ENCODE measurements at places on chromosomes 1 and 21.
A peak's percentile ranks its signal among the peaks of the same experiment; 100 is the strongest.

DNA sequence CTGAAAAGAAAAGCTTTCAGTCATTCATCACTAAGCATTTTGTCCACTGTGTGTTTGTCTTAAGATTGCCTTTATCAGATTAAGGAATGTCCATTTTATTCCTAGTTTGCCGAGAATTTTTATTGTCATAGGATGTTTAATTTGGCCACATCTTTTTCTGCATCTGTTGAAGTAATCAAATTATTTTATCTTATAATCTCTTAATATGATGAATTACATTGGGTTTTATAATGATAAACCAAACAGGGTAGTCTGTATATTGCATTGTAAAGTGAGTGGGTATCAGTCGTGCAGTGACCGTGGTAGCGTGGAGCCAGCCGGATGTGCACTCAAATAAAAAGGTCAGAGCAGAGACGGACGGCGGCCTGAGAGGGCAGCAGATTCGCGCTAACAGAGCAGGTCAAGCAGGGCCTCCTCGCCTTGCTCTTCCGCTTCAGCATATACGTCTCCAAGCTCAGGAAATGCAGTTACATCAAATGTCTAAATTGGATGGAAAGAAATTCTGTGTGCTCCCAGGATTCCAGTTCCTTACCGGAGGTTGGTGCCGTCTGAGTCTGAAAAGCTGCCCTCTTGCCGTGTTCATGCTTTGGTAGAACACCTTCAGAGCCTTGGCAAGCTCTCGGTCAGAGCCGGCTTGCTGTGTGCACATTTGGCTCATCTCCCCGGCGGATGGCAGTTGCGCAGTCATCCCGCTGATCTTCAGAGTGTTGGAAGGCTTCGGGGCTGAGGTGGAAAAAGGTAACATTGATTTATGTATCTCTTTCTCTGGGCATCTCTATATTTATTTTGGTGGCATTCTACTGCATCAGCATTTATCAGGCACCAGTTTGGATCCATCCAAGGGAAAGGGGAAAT, 51.5 kb downstream of the SCCPDH start:
- no peak for DNase-seq

- DNase-seq, result peak; percentile 55
Observed at GRCh38 chr1:153677718-153678518, 570 bp upstream of the NPR1 start.

GRCh38 chr21:45640001-45640887, 3.3 kb upstream of the PCBP3 start:
- no peak for DNase-seq

DNA sequence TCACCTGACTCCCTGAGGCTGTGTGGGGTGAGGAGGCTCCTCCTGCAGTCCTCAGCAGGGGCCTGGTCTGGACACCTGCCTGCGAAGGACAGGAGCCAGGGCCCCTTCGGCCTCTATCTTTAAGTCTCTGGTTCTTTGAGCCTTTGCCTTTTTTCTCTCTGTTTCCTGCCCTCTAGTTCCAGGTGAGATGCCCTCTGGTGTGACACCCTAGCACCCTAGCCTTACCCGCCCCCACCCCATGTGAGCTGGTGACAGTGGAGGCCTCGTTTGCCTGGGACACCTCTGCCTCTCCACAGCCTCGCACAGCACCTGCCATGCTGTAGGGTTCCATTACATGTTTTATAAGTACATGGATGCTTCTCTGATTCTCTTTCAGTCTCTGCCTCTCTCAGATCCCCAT, 47.3 kb downstream of the DDX20 start:
- no peak for DNase-seq

GRCh38 chr1:23530747-23531561, at the start of gene E2F2:
E2F2 (minus strand) TSS chr1:23531233; CDS start chr1:23530793, 440 bp downstream.
- DNase-seq, result peak; percentile 89

DNA sequence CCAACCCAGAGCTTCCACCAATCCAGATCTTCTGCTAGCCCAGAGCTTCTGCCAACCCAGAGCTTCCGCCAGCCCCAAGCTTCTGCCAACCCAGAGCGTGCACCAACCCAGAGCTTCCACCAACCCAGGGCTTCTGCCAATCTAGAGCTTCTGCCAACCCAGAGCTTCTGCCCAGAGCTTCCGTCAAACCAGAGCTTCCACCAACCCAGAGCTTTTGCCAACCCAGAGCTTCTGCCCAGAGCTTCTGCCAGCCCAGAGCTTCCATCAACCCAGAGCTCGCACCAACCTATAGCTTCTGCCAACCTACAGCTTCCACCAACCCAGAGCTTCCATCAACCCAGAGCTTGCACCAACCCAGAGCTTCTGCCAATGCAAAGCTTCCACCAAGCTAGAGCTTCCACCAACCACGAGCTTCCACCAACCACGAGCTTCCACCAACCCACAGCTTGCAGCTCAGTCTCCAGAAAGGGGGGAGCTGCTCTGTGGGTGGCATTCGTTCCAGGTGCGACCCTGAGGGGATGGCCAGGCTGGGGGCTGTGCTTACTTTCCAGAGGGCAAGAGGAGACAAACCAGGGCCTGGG, 23.8 kb downstream of the CRYAA start:
- no peak for DNase-seq

- DNase-seq, result peak; percentile 12
Observed at GRCh38 chr1:184945029-184945428, 29.3 kb downstream of the NIBAN1 start.

GRCh38 chr1:89633248-89633799, 404 bp downstream of the LRRC8C start:
- DNase-seq, result peak; percentile 73

DNA sequence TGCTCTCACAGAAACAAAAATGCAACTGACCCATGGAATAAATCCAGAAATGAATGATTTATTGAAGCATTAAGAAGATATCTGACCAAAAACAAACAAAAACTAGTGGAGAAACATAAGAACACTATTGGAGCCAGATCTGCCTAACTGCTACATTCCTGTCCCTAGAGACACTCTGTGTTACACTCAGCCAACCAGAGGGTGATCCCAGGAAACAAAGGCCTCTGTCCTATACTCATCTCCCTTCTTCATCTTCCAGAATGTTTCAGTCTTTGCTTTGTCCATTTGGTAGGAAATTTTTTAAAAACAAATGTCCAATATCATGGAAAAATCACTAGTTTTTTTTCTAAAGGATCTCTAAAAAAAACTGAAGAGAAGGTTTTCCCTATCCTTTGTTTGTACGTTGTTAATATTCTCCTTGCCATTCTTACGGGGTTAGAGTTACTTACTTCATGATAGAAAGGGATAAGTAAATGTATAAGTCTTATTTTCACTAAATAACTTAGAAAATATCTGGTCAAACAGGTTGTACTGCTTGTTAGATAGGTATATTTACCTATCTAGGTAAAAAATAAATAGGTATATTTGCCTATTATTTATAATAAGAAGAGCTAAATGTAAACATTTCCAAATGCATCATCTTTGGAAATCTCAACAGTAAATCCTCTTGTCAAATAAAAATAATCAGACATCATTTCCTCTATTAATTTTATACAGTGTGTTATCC, 59.1 kb downstream of the NME7 start:
- no peak for DNase-seq

GRCh38 chr1:10701145-10701544, 95.3 kb downstream of the CASZ1 start:
- DNase-seq, result no peak

GRCh38 chr1:109877776-109878175, 32.9 kb upstream of the CSF1 start:
- no peak for DNase-seq

DNA sequence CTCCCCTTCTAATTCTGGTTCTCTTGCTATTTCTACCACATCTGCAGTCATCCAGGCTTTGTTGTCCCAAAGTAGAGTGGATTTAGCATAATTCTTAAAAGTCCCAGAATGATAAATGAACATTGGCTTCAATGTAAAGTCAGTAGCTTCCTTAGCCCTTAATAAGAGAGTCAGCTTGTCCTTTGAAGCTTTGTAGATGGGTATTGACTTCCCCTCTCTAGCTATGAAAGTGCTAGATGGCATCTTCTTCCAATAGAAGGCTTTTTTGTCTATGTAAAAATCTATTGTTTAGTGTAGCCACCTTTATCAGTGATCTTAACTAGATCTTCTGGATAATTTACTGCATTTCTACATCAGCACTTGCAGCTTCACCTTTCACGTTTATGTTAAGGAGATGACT, 181.4 kb upstream of the B3GALT2 start:
- DNase-seq, result peak; percentile 3

- DNase-seq, result no peak
Observed at GRCh38 chr1:179230721-179231120, 1.2 kb upstream of the ABL2 start.

DNA sequence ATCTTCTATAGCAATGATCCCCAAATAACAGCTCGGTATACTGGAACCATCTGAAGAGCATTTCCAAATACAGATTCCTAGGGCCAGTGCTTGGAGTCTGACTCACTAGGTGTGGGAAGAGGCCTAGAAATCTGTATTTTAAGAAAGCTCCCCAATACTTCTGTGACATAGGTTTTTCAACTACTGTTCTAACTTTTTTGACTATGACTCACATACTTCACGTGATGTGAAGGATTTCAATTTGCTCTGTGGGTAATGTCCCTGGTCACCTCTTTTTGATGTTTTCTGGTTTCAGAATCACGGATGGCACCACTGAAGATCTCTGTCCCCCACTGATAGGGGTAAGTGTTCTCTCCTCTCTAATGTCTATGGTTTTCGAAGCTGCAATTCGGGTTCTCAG, 11.0 kb downstream of the ORC1 start:
- no peak for DNase-seq

DNA sequence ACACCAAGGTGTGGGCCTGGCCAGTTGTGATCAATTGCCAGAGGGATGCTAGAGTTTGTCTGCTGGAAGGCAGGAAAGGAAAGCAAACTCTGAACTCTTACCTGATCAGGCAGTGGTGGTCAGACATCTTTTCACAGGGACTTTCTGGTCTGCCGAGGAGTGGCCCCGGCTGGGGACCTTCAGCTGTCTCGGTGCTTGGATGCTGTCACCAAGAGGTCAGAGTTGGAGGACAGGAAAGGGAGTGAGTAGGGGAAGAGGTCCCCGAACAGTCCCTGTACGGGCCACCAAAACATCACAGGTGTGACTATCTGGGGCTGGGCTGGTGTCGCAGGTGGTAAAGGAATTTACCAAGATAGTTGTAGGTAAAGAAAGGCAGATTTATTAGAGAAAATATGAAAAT, 17.7 kb upstream of the METTL13 start:
- DNase-seq, result no peak

GRCh38 chr21:21463456-21463855, 465.2 kb downstream of the NCAM2 start:
- no peak for DNase-seq

Measured in CD4-positive, alpha-beta T cell treated with Interleukin-21 for 1 hour (primary cell).